B cell (primary cell): ENCODE measurements at places on chromosomes 1 and 21. TPM values are rescaled to one million over a fixed set of nuclear protein-coding genes. Genes with fewer than 3 reads are reported as not detected.

Gene LY9
- polyA plus RNA-seq: 252 and 301 TPM in 2 replicates

Gene C4BPA
- polyA plus RNA-seq: not detected in 2 replicates

Gene SH3BGRL3
- polyA plus RNA-seq: 86.7 and 150 TPM in 2 replicates

Gene SNX7
- 1.1 TPM in 1 of 2 replicates, not detected in the other for polyA plus RNA-seq

Gene TMPRSS15
- polyA plus RNA-seq: 0.04 and 0.14 TPM in 2 replicates
